ENCODE measurements at places on chromosomes 7 and 10.

DNA sequence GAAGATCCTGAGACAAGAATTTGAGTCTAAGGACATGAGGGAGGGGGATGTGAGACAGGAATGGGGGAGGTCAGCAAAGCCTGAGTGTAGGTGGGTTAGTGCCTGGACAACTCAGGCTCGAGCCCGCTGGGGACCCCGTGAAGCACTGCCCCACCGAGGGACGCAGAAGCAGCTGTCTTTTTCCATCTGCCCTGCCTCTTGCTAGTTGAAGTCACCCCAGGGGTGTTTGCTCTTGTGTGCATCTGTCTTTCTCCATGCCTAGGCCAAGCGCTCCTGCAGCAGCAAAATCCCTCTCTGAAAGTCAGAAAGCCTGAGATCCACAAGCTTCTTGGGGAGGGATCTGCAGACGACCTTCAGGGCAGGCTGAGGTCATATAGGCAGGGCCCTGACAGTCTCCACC, 79.0 kb upstream of the CELF2 start:
- no peak for DNase-seq

DNA sequence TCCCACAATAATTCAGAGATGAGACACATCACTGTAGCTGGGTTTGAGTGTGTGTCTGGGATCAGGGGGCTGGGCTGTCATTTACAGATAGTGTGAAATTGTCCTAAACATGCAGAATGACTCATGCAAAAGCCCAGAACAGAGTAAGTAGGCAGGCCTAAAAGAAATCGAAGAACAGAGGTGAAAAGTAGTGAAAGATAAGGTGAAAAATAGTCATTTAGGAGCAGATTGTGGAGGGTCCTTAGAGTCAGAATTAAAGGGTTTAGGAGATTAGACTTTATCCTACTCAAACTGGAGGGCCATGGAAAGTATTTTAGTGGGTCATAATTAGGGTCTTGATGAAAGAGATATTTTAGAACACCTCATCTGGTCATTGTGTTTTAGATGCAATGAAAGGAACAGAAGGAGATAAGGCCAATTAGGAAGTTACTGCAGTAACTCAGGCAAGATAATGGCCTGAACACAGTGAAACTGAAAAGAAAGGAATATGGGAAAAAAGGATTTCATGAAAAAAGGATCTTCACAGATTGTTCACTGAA, 58.3 kb upstream of the NEBL start:
- DNase-seq: no peak

GRCh38 chr7:155230169-155230593, 67.5 kb upstream of the INSIG1 start:
- no peak for DNase-seq

- peak; percentile 97 for DNase-seq
Measured at GRCh38 chr10:91220194-91220953, at the start of gene PCGF5. TSS of gene PCGF5 (plus strand) at chr10:91220663. CDS start at chr10:91222872, 2,209 bp downstream.

GRCh38 chr7:74129887-74130286, 44.3 kb upstream of the EIF4H start:
- DNase-seq: no peak

DNA sequence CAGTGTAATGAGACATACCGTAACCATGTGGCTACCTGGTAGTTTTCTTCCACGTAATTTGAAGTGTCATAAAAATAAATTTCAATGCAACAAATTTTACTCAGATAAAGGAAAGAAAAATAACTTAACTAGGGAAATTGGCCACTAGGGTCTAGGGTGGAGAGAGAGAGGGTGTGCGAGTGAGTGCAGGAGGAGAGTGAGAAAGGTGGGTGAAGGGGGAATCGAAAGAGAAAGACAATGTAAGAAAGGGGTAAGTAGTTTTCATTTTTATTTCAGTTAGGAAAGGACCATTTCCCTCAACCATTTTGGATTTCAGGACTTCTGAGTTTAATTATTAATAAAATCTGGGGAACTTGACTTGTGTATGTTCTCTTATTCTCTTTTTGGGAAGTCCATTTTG, 27.7 kb upstream of the GLI3 start:
- DNase-seq: no peak

DNA sequence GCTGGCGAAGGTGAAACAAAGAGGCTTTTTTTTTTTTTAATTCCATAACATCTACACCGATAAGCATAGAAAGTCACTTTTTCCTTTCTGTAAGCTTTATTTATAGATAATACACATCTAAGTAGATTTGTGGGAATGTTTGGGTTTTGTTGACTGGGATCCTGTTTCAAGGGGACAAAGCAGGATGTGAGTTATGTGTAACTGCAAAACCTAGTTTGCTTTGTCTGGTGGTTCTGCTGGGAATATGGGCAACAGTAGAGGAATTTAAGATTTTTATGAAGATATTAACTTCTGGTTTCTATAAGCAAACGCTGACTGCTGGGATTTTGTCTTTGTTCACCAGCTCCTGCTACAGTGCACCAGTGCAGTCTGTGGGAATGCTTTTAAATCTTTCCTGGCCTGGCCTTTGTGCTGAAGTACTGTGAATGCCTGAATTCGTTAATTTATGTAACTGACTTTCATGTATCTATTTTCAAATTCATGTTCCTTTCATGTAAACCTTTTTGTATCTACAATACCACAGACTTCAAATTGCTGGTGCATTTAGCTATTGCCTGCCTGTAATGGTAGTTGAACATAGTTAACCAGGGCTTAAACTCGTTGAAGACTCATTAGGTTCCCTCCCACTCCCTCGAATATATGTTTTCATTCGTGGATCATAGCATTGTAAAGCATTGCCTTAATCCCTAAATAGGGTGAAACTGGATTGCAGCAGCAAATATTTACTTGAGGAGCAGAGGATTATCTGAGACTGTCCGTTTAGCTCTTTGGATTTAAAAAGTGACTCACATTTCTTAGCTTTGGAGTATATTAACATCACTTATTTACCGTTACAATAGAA, 1.5 kb downstream of the KLHL7 start:
- DNase-seq: no peak

DNA sequence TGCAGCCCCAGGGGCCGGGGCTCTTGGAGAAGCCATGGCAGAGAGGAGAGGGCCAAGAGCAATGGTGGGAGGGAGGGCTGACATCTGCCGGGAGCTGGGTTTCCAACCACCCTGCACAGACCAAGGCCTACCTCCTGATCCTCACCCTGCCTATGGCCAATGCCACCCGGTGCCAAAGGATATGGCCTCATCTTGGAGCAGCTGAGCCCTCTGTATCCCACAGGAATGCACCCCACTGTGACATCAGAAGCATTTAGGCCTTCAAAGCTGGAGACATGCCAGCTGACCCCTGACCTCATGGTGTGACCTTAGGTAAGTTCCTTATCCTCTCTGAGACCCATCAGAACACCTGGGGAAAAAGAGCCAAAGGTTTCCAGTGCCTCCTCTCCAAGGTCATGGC, 113.6 kb upstream of the ZMIZ1 start:
- DNase-seq: no peak

GRCh38 chr7:1368682-1369571, 90.3 kb downstream of the MICALL2 start:
- DNase-seq: peak; percentile 36

- DNase-seq: no peak
Measured at GRCh38 chr10:70782086-70782745, 3.0 kb downstream of the TBATA start.

DNA sequence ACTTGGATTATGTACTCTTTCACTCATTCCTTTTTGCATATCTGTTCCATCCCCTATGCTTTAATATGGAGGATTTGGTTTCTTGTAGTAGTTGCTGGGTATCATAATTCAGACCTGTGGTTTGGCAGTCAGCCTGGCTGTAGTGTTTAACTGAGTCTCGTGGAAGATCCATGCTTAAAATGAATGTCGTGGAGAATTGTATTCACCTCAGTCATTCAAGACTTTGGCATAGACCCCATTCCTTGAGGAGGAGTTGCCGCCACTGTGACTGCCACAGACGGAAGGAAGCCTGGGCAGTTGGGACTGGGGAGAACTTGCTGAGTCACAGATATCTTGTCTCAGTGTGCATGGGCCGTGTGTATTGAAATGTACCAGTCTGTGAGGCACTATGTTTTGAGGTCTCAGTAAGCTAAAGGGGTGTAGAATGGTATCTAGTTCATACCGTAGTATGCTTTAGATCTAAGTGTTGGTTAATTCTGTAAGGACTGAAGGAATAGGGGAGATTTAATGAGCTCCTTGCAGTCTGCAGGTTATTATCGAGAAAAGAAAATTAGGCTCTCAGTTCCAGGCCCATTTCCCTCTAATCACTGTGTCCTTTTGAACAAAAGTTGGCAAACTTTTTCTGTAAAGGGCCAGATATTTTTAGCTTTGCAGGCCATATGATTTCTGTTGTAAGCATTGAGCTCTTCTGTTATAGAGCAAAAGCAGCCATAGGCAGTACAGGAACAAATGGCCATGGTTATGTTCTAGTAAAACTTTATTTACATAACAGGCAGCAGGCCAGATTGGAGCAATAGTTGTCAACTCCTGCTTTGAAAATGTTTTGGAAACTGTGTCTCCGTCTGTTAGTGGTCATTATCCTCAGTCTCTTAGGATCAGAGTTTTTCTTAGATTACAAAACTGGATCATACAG, 76.8 kb downstream of the TPST1 start:
- DNase-seq: no peak

GRCh38 chr7:44665531-44666213, 59.2 kb downstream of the OGDH start:
- no peak for DNase-seq

DNA sequence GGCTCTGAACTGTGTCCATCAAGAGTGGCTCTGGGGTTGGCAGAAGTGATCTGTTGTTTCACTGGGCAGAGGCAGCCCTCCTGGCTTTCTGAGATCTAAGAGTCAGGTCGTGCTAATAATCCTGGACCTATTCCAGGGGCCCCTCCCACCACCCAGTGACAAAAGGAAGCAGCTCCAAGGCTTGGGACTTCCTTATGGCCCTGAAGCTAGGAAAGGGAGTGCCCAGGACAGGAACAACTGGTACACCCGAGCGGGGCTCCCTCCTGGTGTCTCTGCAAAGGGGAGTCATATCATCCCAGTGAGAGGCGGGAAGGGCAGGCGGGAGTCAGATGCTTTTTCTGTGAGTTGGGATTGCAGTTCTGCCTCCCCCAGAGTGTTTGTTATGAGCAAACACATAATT, 32.3 kb downstream of the RPS24 start:
- DNase-seq: no peak

DNA sequence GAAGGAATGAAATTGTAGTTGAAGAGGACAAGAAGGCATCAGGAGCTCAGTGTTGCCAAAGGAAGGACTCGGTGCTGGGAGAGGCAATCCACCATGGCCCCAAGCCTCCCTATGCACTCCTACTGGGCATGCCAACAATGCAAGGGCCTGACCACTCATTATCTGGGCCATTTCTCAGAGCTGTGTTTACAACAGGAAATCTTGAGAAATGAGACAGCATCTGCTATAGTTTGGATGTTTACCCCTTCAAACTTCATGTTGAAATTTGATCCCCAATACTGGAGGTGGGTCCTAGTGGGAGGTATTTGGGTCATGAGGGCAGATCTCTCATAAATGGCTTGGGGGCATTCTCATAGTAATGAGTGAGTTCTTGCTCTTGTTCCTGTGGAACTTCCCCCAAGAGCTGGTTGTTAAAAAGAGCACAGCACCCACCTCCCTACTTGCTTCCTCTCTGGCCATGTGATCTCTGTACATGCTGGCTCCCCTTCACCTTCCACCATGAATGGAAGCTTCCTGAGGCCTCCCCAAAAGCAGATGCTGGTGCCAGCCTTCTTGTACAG, 50.8 kb upstream of the AOAH start:
- DNase-seq: no peak

GRCh38 chr10:3424111-3424851, 251.7 kb upstream of the PITRM1 start:
- DNase-seq: no peak

DNA sequence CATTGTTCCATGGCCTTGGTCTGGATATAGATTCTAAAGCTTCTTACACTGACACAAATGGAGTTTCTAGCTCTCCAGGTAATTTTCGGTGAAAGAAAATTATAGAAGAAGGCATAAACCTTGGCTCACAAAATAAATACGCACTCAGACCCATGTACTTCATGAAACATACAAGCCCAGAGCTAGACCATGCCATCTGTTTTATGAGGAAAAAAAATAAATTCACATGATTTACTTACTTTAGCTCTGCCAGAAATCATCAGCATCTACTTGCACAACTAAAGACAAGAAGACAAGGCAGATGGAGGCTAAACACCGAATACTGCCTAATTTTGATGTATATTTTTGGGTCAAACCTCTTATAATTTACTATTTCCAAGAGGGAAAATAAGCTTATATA, 197.4 kb upstream of the KLF14 start:
- DNase-seq: no peak

DNA sequence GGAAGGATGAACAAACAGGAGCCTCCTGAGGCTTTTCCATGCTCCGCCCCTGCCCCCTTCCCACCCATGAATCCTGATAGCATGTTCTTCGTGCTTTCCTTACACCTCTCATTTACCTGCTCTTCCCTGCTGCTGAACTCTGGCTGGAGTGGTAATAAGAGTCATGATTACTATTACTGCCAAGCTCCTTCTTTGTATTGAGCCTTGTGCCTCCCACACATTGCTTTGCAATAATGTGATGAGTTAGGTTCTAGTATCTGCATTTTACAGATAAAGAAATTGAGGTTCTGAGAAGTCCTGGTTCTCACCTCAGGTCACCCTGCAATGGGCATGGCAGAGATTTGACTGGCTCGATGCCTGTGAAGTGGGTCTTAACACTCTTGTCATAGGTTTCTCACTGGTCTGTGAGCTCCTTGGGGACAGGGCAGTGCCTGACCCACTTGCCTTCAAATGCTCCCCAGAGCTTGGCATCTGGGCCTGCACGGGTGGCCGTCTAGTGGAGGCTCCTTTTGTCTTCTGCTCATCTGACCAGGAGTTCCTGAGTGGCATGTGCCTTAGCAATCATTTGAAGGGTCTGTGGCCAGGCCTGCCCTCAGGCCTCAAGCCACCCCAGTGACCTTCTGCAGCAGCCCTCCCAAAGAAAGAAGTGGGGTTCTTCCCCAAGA, 309.2 kb upstream of the ZMIZ1 start:
- no peak for DNase-seq

- no peak for DNase-seq
Measured at GRCh38 chr7:143885951-143886350, 16.0 kb downstream of the TCAF1 start.

GRCh38 chr10:30800368-30800767, 170.8 kb upstream of the LYZL2 start:
- DNase-seq: no peak

GRCh38 chr10:14020037-14020664, 310.6 kb downstream of the FRMD4A start:
- DNase-seq: no peak

GRCh38 chr10:5508161-5508604, 8.8 kb upstream of the CALML5 start:
- DNase-seq: no peak

DNA sequence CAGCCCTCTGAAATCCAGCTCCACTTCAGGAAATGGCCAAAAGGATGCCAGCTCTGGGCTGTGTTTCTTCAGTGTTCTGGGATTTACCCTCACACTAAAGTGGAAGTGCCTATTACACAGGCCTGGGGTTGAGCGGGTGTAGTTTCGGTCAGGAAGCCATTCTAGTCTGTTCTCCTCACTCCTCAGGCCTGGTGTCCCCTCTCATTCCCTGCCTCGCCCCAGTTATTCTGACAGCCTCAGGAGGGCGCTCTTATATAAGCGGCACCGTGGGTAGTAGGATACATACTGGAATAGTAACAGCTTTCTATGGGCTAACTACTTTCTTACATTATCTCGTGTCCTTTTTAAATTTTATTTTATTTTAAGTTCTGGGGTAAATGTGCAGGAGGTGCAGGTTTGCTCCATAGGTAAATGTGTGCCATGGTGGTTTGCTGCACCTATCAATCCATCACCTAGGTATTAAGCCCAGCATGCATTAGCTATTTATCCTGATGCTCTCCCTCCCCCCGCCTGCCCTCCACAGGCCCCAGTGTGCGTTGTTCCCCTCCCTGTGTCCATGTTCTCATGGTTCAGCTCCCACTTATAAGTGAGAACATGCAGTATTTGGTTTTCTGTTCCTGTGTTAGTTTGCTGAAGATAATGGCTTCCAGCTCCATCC, 12.2 kb upstream of the LGI1 start:
- DNase-seq: no peak

Data from activated T-cell treated with anti-CD3 and anti-CD28 coated beads, Interleukin-2, amount 50 U/mL, for 1 hour (primary cell).